ENCODE measurements at places on chromosomes 2 and 18.

- DNase-seq, result no peak
Observed at GRCh38 chr18:22112215-22112614, 57.2 kb upstream of the GATA6 start.

- DNase-seq, result no peak
Observed at GRCh38 chr2:212726403-212726802, 187.8 kb upstream of the ERBB4 start.

- DNase-seq, result no peak
Observed at GRCh38 chr2:177322801-177323261, 58.3 kb upstream of the NFE2L2 start.

- DNase-seq, result no peak
Observed at GRCh38 chr18:35376393-35376741, 770 bp downstream of the ZNF396 start.

DNA sequence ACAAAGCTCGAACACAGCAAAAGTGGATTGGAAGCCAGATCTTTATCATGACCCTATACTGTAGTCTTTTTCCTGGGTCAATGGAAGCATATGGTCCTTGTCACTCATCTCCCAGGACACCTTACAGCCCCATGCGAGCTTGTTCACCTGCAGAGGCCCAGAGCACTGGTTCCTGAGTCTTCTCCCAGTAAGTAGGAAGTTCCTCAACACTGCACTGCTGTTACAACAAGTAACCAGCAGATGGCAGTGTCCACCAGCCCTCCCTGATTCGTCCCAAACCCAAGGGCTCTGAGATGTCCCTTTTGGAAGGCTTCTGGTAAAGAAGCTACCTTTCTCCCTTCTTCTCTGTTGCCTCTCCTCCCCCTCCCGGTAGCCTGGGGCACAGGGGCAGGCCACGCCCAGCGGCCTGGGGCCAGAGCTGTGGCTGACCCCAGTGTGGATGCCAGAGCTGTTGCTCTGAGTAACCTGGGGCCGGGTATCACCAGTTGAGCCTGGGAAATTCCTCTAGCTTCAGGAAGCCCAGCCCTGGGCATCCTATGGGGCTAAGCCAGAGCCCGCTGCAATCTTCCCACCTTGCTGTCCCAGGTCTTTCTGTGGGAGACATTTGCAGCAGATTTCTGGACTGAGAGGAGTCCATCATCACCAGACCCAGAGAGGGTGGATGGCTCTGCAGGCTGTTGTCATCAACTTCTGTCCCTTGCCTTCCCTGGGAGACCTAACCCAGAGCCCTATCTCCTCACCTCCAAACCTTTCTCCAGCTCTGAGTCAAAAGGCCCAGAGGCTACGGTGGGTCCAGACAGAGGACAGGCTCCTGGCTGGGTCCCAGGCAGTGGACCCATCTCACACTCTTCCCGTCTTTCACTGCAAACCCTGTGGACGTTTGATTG, 5.3 kb upstream of the GDF7 start:
- peak; percentile 39 for DNase-seq

DNA sequence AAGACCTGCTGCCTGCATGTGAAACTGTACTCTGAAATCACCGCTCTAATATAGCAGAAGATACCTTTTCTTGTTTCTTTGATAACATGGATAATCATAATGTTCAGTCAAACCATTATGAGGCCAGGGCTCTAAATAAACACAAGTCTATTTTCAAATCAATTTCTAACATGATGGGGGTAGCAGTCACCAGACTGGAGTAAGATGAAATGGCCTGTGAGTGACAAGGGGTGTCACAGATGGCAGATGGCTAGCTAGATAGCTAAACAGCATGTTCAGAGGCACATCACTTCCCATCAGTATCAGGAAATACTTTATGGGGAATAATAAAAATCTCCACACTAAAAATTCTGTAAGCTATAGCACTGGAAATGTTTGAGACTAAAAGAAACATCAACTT, 14.0 kb downstream of the MBD2 start:
- DNase-seq, result no peak

GRCh38 chr2:99714349-99714748, 224.5 kb upstream of the REV1 start:
- DNase-seq, result no peak

DNA sequence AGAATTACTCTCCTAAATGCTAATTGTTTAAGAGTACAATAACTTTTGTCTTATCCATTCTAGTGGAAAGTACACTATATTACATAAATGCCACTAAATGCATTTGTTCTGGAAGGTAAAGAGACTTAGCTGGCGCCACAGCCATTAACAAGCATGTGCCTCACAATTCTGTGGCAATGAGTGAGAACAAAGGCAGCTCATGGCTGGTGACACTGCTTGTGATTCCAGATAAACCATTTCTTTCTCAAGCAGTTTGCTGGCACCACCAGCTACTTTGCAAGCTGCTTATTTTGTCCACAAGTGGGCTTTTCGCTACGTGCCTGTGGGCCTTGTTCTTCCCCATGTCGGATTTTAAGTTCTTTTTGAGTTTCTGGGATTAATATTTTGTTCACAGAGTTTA, 147.6 kb upstream of the SMAD7 start:
- DNase-seq, result no peak

DNA sequence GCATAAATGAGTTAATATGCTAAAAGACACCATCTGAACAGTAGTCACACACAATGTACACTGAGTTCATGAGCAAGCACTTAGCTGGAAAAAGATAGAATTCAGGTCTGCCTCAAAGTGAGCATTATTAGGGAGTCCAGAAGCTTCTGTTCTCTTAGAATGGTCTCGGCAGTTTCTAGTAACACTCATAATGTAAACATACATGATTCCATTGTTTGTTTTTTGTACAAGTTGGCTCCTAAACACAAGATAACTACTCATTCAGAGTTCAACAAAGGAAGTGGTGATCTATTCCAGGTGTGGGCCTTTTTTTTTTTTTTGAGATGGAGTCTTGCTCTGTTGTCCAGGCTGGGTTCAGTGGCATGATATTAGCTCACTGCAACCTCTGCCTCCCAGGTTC, 66.2 kb downstream of the ESCO1 start:
- no peak for DNase-seq

- DNase-seq, result no peak
Observed at GRCh38 chr2:186726938-186727337, 33.1 kb downstream of the FAM171B start.

- DNase-seq, result no peak
Observed at GRCh38 chr2:206432193-206433082, 10.9 kb upstream of the ADAM23 start.

GRCh38 chr2:143949121-143949848, 570.6 kb downstream of the ZEB2 start:
- no peak for DNase-seq

- DNase-seq, result no peak
Observed at GRCh38 chr2:106147159-106147558, 46.9 kb downstream of the UXS1 start.

- DNase-seq, result no peak
Observed at GRCh38 chr2:46982351-46983064, 66.9 kb upstream of the MCFD2 start.

GRCh38 chr2:2597712-2598111, 266.6 kb upstream of the MYT1L start:
- no peak for DNase-seq

DNA sequence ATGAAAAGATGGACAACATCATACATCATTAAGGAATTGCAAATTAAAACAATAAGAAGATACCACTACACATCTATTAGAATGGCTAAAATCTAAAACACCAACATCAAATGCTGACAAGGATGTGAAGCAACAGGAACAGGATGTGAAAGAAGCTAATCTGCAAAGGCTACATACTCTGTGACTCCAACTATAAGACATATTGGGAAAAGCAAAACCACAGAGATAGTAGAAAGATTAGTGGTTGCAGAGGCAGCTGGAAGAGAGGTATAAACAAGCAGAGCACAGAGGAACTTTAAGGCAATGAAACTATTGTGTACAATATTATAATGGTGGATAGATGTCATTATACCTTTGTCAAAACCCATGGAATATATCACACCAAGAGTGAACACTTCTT, 393.7 kb upstream of the RAB6C start:
- DNase-seq, result no peak

- no peak for DNase-seq
Observed at GRCh38 chr2:200455958-200456421, 53.9 kb downstream of the KCTD18 start.

DNA sequence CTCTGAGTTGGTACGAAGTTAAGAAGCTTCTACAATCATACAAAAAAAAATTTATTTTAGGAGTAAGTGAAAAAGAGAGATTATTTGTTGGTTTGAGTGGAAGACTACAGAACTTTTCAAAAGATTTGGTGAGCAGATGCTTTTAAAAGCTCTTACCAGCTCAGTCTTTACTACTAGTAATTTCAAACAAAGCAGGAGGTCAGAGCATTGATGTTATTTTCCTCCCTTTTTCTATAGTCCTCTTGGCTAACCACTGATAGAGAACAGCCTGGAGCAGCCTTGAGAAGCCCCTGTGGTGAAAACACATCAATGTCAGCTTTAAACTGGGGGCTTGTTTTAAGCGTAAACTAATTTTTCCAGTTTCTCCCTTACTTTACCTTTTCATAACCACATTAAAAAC, 559.3 kb upstream of the CDH2 start:
- no peak for DNase-seq

GRCh38 chr2:11701751-11702301, 31.8 kb upstream of the NTSR2 start:
- DNase-seq, result no peak

DNA sequence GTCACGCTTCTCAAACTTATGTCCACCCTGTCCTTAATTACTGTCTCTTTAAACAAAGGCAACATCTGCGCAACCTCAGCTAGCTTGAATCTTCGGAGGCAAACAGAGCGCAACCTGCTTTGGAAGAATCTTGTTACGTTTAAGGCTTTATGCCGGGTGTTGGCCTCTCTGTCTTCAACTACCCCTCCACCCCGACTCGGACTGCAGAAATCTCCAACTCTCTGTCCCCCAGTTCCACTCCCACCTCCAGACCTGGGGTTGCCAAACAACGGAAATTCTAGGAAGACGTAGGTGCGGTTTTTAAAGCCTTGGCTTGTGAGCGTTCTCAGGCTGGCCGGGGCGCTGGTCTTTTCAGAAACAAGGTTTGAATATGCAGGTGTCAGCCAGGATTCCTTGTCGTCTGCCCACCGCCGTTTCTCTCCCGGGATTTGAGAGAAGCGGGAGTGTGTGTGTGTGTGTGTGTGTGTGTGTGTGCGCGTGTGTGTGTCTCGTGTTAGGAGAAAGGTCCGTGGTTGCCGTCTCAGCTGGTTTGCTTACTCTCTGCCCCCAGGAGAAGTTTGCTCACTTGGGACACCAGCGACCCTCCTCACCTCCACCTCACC, 1.1 kb upstream of the ONECUT2 start:
- no peak for DNase-seq

DNA sequence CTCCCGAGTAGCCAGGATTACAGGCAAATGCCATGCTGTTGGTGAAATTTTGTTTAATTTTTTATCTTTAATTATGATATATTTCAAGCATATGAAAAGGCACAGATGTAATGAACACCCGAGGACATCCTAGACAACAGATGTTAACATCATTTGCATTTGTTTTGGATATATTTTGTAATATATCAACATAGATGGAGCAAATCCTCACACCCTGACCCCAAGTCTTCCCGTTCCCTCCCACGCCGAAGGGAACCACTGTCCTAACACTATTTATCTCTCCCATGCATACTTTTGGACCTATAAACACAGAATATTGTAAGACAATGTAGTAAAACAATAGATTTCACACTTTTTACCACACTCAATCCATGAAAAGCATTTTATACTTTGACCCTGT, 99.5 kb downstream of the GFPT1 start:
- no peak for DNase-seq

GRCh38 chr2:54092940-54093339, 22.5 kb upstream of the ACYP2 start:
- DNase-seq, result no peak

DNA sequence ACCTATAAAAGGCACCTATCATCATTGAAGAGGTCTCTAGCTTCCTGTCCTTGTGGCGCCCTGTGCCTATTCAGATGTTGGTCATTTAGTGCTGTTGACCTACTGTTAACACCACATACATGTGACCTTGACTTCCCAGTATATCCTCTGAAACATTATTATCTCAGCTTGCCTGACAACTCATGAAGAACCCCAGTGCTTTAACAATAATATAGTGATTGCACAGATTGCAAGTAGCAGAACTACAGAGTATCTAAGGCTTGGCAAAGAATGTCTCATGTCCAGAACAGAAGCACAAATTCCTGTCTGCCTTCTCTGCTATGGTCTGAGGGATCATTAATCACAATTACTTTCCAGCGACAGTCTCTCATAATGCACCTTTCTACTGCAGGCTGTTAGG, 165.3 kb downstream of the LCLAT1 start:
- no peak for DNase-seq

DNA sequence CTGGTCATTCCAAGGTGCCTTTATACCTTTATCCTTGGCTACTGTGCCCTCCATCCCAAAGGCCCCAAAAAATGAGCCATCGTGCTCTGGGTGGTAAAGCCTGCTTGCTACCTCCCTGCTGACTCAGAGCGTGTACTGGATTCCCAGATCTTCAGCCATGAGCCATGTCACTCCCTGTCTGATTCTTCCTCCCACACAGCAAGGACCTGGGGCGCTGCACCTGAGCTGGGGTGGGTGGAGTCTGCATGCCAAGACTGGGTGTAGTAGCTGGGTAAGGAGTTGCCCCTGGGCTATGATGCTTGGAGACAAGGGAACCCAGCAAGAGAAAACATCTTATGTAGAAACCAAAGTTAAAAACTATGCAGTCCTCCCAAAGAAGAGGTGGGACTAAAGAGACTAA, 37.2 kb upstream of the APCDD1 start:
- no peak for DNase-seq

GRCh38 chr2:30105556-30105955, 41.3 kb upstream of the YPEL5 start:
- no peak for DNase-seq

- no peak for DNase-seq
Observed at GRCh38 chr2:143440411-143441012, 311.3 kb downstream of the ARHGAP15 start.

GRCh38 chr18:74949611-74950010, 259.3 kb downstream of the PTGR3 start:
- no peak for DNase-seq

- DNase-seq, result no peak
Observed at GRCh38 chr2:96065381-96065930, 30.7 kb upstream of the GPAT2 start.

DNA sequence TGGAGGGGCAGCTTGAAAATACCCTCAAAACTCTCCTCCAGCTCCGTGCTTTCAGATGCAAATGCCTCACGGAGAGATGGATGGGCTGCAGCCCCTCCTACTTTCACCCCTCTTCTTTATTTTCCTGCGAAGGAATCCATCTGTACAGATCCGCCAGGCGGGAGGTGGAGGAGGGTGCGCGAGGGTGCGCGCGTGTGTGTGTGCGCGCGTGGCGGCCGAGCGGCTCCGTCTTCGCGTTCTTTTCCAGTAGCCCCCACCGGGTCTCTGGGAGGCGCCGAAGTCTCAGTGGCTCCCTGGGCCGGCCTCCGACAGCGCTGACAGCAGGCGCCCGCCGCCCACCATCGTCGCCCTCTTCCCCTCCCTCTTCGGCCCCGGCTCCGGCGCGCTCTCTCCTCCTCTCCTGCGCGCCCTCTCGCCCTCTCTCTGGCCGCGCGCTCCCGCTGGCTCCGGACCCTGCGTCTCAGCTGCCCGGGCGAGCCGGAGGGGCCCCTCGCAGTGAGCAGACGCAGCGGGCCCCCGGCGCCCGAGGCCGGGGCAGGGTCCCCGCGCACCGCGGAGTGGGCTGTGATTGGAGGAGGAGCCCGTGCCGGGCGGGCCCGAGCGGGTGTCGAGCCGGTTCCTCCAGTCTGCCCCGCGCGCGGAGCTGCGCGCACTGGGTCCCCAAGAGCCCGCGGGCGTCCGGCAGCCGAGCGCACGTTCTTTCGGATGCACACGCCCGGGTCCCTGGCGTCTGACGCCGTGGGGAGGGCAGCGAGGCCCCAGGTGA, at the start of gene CDH7:
CDH7 (plus strand) TSS at position 624 of the 766 bp plus-strand sequence. CDS start 11,831 bp downstream, outside the sequence.
- no peak for DNase-seq

- no peak for DNase-seq
Observed at GRCh38 chr18:26648509-26649192, 100.3 kb upstream of the KCTD1 start.

All from stimulated activated CD8-positive, alpha-beta memory T cell treated with anti-CD3 and anti-CD28 coated beads, Interleukin-4, amount 100 ng/mL, for 24 hours (primary cell).